Neural crest cell (in vitro differentiated cells): ENCODE measurements at places on chromosomes 7 and 10. TPM values are rescaled to one million over a fixed set of nuclear protein-coding genes. Genes with fewer than 3 reads are reported as not detected.

DNA sequence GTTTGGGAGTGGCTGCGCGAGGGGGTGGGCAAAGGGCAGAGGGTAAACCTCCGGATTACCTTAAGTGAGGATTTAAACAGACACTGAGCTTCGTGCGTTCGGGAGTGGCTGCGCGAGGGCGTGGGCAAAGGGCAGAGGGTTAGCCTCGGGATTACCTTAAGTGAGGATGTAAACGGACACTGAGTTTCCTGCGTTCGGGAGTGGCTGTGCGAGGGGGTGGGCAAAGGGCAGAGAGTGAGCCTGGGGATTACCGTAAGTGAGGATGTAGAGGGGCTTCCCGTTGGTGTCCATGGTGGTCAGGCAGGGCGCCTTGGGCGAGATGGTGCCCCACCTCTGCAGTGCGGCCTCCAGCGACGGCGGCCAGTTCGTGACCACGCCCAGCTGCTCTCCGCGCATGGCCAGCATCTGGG lies 275.8 kb downstream of the DIP2C start:
- peaks cover 28% of the 10 kb centered on the region for H3K4me1 ChIP-seq
- no peaks in the 10 kb centered on the region for H3K27me3 ChIP-seq
- H3K4me3 ChIP-seq = no peak overlapping the region
- H3K36me3 ChIP-seq = peaks cover 14% of the 10 kb centered on the region
- DNase-seq = no peak
- peak overlapping the region; percentile 51 for H3K27ac ChIP-seq

GRCh38 chr10:118668228-118668952 lies 72.9 kb upstream of the PRLHR start:
- H3K4me3 ChIP-seq = no peak overlapping the region
- peaks cover 6% of the 10 kb centered on the region for H3K27me3 ChIP-seq
- DNase-seq = no peak
- no peak overlapping the region for H3K27ac ChIP-seq
- H3K4me1 ChIP-seq = peaks cover 15% of the 10 kb centered on the region

- no peak for DNase-seq
- no peaks in the 10 kb centered on the region for H3K4me1 ChIP-seq
- no peaks in the 10 kb centered on the region for H3K27me3 ChIP-seq
- H3K4me3 ChIP-seq = no peak overlapping the region
- H3K36me3 ChIP-seq = no peaks in the 10 kb centered on the region
Observed at GRCh38 chr10:97754726-97755125, 17.1 kb downstream of the SFRP5 start.

Gene CALHM2
- not detected in 2 replicates for total RNA-seq

GRCh38 chr7:136923111-136923667 lies 54.7 kb downstream of the CHRM2 start:
- no peak overlapping the region for H3K4me3 ChIP-seq
- DNase-seq = no peak
- no peak overlapping the region for H3K27ac ChIP-seq
- H3K4me1 ChIP-seq = peaks cover 11% of the 10 kb centered on the region
- H3K36me3 ChIP-seq = no peaks in the 10 kb centered on the region

- no peak overlapping the region for H3K4me3 ChIP-seq
- peak overlapping the region; percentile 57 for H3K27ac ChIP-seq
- no peak for DNase-seq
- peaks cover 23% of the 10 kb centered on the region for H3K4me1 ChIP-seq
- no peaks in the 10 kb centered on the region for H3K27me3 ChIP-seq
Observed at GRCh38 chr7:33040803-33041516, 21.6 kb downstream of the NT5C3A start.

GRCh38 chr7:44808914-44809393 lies 12.5 kb downstream of the PPIA start:
- no peak for DNase-seq
- H3K27me3 ChIP-seq = no peaks in the 10 kb centered on the region
- no peaks in the 10 kb centered on the region for H3K4me1 ChIP-seq
- H3K36me3 ChIP-seq = no peaks in the 10 kb centered on the region

Gene ACSM6
- total RNA-seq = not detected in 2 replicates

GRCh38 chr7:137545059-137545716 lies 201.7 kb upstream of the PTN start:
- no peak overlapping the region for H3K27ac ChIP-seq
- no peak for DNase-seq
- H3K36me3 ChIP-seq = no peaks in the 10 kb centered on the region
- H3K4me3 ChIP-seq = no peak overlapping the region
- peaks cover 4% of the 10 kb centered on the region for H3K4me1 ChIP-seq

DNA sequence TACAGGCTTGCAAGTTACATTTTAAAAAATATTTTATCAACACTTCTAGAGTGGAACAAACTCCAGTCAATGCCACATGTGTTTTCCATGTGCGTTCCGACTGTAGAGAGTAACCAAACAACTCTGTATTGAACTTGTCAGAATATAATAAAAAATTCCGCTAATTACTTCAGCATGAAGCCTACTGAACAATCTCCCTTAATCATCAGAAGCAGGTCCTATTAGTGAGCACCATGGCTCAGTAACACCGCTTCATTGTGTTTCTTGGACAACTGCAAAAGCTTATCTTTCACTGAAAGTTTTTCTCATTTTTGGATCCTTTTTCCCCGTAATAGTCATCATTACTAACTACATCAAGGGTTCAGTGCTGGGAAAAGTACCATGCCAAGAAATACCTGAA lies 117.0 kb downstream of the MKX start:
- H3K36me3 ChIP-seq = no peaks in the 10 kb centered on the region
- H3K4me1 ChIP-seq = peaks cover 18% of the 10 kb centered on the region
- H3K4me3 ChIP-seq = no peak overlapping the region

- H3K36me3 ChIP-seq = peaks cover 10% of the 10 kb centered on the region
- DNase-seq = no peak
- H3K27me3 ChIP-seq = no peaks in the 10 kb centered on the region
- H3K4me3 ChIP-seq = no peak overlapping the region
- peak overlapping the region; percentile 35 for H3K27ac ChIP-seq
Observed at GRCh38 chr10:921471-922414, 9.8 kb downstream of the LARP4B start.

GRCh38 chr7:56483153-56483552 lies 366.9 kb upstream of the NUPR2 start:
- no peaks in the 10 kb centered on the region for H3K4me1 ChIP-seq
- H3K4me3 ChIP-seq = no peak overlapping the region
- no peaks in the 10 kb centered on the region for H3K27me3 ChIP-seq
- H3K27ac ChIP-seq = no peak overlapping the region
- no peak for DNase-seq

DNA sequence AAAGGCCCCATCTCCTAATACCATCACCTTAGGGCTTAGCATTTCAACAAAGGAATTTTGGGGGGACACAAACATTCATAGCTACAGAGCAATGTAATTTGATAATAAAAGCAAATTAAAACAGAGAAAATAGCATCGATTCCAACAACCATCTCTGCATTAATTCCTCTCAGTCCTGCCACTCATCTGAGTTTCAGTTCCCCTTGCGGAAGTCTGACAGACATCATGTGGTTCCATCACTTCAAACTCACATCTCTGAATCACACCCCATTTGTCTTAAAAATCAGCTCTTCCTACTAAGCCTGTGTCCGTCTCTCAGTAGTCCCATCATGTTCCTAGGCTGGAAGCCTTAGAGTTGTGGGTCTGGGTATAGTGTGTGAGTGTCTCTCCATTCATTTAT lies 3.6 kb downstream of the ADCK2 start:
- no peak for DNase-seq
- no peak overlapping the region for H3K27ac ChIP-seq
- H3K4me3 ChIP-seq = no peak overlapping the region

- H3K27me3 ChIP-seq = no peaks in the 10 kb centered on the region
- no peak for DNase-seq
- no peaks in the 10 kb centered on the region for H3K36me3 ChIP-seq
- H3K4me3 ChIP-seq = no peak overlapping the region
Observed at GRCh38 chr7:10706875-10707493, 266.7 kb upstream of the PHF14 start.

DNA sequence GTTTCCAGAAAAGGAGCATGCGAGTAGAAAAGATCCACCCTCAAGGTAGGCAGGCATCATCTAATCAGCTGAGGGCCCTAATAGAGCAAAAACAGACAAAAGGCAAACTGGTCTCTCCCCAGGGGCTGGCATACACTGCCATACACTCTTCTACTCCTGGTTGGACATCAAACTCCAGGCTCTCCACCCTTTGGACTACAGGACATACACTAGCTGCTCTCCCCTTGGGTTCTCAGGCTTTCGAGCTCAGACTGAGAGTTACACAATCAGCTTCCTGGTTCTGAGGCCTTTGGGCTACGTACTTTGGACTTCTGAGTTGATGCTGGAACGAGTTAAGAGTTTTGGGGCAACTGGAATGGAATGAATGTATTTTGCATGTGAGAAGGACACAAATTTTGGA lies 50.9 kb upstream of the TM9SF3 start:
- DNase-seq = no peak
- H3K4me1 ChIP-seq = peaks cover 11% of the 10 kb centered on the region
- H3K27ac ChIP-seq = no peak overlapping the region
- H3K36me3 ChIP-seq = no peaks in the 10 kb centered on the region
- no peaks in the 10 kb centered on the region for H3K27me3 ChIP-seq
- H3K4me3 ChIP-seq = no peak overlapping the region

GRCh38 chr7:98372993-98373392 lies 27.9 kb downstream of the BAIAP2L1 start:
- no peak for DNase-seq
- H3K27me3 ChIP-seq = no peaks in the 10 kb centered on the region
- H3K4me1 ChIP-seq = no peaks in the 10 kb centered on the region
- H3K27ac ChIP-seq = no peak overlapping the region

DNA sequence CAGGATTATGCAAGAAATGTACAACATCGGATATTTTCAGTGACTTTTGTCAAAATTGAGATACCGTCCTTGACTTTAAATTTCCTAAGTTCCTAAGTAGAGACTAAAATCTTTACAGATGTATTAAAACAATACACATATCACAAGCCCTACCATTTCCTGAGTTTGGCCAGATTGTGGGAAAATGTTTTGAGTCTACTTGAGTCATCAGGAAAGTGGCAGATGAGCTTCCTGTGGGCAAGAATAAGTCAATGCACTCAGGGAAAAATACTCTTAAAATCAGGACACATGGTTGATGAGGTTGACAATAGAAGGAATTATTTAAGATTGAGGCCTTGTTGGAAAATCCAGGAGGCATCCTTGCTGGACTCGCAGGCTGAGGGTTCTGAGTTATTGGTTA lies 162.5 kb downstream of the SNX10 start:
- no peaks in the 10 kb centered on the region for H3K36me3 ChIP-seq
- no peak overlapping the region for H3K27ac ChIP-seq
- H3K27me3 ChIP-seq = no peaks in the 10 kb centered on the region

DNA sequence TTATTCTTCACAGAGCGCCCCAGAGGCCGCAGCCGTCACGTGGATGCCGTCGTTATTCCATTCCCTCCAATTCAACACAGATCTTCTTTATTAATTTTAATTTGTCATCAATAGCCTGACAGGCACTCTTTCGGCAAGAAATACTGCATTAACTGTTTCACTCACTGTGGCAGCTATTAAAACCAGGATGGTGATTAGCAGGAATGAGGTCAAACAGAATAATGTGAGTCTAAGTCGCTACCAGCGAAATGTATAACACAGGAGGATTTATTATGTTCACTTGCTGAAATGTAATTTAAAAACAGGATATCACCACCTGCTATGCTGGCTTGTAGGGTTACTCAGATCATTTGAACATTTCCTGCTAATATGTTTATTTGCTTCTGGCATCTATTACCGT lies 74.2 kb upstream of the MGMT start:
- H3K27ac ChIP-seq = no peak overlapping the region
- no peak for DNase-seq
- peaks cover 2% of the 10 kb centered on the region for H3K27me3 ChIP-seq
- peaks cover 25% of the 10 kb centered on the region for H3K4me1 ChIP-seq
- H3K36me3 ChIP-seq = no peaks in the 10 kb centered on the region

- H3K27ac ChIP-seq = no peak overlapping the region
- H3K4me1 ChIP-seq = peaks cover 7% of the 10 kb centered on the region
- H3K27me3 ChIP-seq = no peaks in the 10 kb centered on the region
- no peak for DNase-seq
Observed at GRCh38 chr10:398954-399353, 263.7 kb downstream of the ZMYND11 start.

GRCh38 chr7:48611993-48612392 lies 312.4 kb upstream of the CDC14C start:
- DNase-seq = no peak
- no peaks in the 10 kb centered on the region for H3K4me1 ChIP-seq
- H3K36me3 ChIP-seq = no peaks in the 10 kb centered on the region
- no peaks in the 10 kb centered on the region for H3K27me3 ChIP-seq
- H3K27ac ChIP-seq = no peak overlapping the region

Gene CNTNAP2
- 9.3 and 12.9 TPM in 2 replicates for total RNA-seq

DNA sequence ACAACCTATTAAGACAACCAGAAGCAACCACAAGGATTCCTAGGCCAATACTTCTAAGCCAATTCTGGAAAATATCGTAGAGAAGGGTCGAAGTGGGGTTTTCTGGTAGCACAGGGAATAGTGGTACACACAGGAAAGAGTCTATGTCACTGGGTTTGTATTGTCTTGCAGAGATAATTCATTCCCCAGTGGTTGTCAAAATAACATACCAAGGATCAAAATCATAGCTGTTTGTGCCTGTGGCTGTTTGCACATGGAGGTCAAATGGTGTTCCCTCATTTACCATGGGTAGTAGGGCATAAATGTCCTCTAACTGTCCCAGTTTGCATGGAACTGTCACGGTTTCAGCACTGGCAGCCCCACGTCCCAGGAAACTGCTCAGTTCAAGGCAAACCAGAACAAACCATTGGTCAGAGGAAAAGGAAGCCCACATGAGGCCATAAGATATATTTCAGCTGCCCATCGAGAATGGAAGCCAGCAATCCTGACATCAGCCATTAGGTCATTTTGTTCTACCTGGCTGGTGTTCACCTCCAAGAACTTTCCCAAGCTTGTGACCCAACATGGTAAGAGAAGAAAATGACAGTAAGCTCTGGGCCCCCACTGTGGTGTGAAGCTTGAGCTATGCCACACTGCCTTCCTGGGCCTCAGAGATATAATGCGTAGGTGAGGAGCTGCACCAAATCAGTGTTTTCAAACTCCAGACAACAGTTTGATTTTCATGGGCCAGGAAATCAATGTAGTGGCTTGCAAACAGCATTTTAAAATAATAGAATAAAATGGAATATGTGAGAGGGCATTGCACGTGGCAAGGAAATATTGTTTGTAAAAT lies 53.9 kb upstream of the NFE2L3 start:
- no peak overlapping the region for H3K27ac ChIP-seq
- no peak overlapping the region for H3K4me3 ChIP-seq
- no peak for DNase-seq
- peaks cover 32% of the 10 kb centered on the region for H3K4me1 ChIP-seq
- H3K27me3 ChIP-seq = no peaks in the 10 kb centered on the region

Gene ENTPD7
- 23.9 and 24.9 TPM in 2 replicates for total RNA-seq

- no peaks in the 10 kb centered on the region for H3K4me1 ChIP-seq
- no peak for DNase-seq
- peaks cover 3% of the 10 kb centered on the region for H3K36me3 ChIP-seq
- H3K27me3 ChIP-seq = no peaks in the 10 kb centered on the region
- H3K27ac ChIP-seq = no peak overlapping the region
Observed at GRCh38 chr7:81248420-81248819, 329.6 kb upstream of the SEMA3C start.

GRCh38 chr7:94055963-94056362 lies 51.8 kb upstream of the BET1 start:
- H3K36me3 ChIP-seq = no peaks in the 10 kb centered on the region
- H3K4me1 ChIP-seq = no peaks in the 10 kb centered on the region
- H3K27me3 ChIP-seq = no peaks in the 10 kb centered on the region

Gene CALML5
- total RNA-seq = not detected in 2 replicates

- no peaks in the 10 kb centered on the region for H3K4me1 ChIP-seq
- H3K27me3 ChIP-seq = no peaks in the 10 kb centered on the region
- H3K36me3 ChIP-seq = no peaks in the 10 kb centered on the region
- DNase-seq = no peak
Observed at GRCh38 chr10:12906051-12906541, 95.4 kb downstream of the CCDC3 start.

GRCh38 chr7:150848111-150848510 lies 4.2 kb upstream of the AOC1 start:
- H3K4me3 ChIP-seq = no peak overlapping the region
- peaks cover 2% of the 10 kb centered on the region for H3K27me3 ChIP-seq
- H3K4me1 ChIP-seq = no peaks in the 10 kb centered on the region
- H3K36me3 ChIP-seq = no peaks in the 10 kb centered on the region
